Gastroesophageal sphincter (tissue), 4 donors: ENCODE measurements at places on chromosomes 6 and 20.

- ATAC-seq = no peak
These were observed 26.1 kb downstream of the IYD start for GRCh38 chr6:150394899-150395295.

GRCh38 chr6:5466281-5467136 is 205.2 kb downstream of the FARS2 start:
- no peak for ATAC-seq

DNA sequence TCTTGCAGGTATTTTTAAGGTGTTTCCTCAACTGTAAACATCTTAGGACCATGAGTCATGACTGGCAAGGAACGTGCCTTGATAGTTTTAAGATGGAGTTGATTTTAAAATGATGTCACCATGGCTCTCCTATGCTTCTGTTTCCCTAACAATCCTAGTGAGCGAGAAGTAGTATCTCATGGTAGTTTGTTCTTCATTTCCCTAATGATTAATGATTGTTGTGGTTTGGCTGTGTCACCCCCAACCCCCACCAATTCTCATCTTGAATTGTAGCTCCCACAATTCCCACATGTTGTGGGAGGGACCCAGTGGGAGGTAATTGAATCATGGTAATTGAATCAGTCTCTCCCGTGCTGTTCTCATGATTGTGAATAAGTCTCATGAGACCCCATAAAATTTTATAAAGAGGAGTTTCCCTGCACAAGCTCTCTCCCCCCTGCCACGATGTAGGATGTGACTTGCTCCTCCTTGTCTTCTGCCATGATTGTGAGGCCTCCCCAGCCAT is 16.8 kb upstream of the BNIP5 start:
- no peak for ATAC-seq

DNA sequence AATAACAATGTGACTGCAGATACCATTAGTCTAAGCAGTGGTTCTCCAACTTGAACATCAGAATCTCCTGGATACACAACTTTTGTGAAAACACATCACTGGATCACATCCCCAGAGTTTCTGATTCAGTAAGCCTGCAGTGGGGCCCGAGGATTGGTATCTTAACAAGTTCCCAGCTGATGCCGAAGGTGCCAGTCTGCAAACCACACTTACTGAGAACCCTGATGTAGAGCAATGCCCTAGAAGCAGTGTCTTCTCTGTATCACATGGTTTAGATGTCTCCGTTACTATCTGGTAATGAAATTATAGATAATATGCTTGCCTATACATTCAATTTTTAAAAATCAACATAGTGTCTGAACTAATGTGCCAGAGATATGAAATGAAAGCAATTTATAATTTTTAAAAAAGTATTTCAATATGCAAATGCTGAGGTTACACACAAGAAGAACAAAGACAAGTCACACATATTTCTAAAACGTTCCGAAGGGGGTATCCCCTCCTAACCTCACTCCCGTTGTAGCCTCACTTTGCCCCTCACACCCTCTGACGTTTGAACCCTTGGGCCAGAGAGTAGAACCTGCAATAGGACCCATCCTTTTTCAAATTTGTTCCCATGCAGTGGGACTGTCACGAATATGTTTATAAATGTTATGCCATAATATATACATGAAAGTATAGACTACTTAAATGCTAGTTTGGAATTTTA is 115.4 kb upstream of the SAMD5 start:
- ATAC-seq = no peak

DNA sequence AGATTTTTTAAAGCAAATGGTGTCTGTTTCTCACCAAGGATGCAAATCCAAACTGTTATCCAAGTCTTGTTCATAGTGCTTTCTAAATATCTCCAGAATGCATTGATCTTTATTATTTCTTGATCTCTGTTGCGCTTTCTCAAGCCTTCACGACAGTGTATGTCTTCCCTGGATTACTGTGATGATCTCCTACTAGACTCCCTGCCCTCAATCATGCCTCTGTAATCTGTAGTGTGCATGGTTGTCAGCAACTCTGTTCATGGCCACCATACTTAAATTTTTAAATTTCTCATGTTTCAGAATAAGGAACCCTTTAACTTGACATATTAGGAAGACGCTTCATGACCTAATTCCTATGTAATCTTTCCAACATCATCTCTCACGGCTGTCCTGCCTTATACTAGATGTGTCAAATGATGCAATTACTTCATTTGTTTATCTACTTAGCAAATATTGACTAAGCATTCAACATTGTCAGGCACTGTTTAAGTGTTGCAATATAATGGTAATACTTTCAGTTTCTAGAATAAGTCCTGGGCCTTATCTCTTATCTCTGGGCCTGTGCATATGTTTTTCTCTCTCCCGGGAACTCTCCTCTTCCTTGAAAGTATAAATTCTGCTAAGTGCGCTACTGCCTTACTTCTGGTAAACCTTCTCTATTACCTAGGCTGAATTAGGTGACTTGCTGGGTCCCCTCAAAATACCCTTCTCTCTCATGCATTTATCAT is 25.6 kb upstream of the AHI1 start:
- ATAC-seq = no peak

DNA sequence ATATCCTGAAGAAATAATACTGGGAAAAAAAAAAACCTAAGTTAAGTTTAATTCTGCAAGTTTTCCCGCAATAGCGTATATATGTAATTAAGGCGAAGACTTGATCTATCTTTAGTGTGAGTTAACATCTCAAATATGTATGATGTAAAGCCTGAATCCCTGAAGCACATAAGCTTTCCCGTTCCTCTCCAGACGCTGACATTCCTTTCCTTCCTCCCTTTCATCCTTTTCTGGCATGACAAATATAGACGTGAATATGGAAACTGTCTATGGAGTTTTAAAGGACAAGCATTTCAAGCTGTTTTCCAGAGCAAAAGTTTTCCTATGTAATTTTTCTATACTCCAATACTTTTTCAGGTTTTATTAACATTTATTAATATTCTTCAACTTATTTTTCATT is 637.0 kb downstream of the COL12A1 start:
- no peak for ATAC-seq

DNA sequence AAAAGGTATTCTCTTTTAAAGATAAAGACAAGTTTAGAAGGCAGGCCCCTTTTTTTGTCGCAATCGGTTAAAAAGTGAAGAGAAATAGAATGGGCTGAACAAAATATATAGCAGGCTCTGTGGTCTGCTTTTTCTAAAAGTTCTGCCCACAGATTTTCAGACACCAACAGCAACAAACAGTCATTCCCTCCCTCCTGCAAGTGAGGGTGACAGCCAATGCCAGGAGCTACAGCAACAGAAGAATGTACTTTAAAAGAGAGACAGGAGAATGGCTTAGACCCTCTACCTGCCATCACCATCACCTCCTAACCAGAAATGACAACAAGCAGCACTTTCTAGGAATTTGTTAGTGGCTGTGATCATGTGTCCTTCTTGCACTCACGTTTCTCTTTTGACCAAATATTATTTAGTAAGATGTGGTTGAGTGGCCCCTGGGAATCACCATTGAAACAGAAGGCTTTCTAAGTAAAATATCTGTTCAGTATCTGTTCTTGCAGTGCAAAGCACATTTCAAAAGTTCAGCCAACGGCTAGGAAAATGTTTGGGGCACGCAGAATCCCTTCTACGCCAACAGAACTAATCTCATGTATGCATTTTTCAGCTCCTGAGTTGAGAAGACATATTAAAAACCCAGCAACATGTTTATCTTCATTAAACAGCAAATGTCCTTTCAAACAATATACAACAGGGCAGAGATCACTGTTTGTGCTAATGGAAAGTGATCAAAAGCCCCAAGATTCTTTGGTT is 248.5 kb downstream of the ATXN1 start:
- ATAC-seq = no peak

DNA sequence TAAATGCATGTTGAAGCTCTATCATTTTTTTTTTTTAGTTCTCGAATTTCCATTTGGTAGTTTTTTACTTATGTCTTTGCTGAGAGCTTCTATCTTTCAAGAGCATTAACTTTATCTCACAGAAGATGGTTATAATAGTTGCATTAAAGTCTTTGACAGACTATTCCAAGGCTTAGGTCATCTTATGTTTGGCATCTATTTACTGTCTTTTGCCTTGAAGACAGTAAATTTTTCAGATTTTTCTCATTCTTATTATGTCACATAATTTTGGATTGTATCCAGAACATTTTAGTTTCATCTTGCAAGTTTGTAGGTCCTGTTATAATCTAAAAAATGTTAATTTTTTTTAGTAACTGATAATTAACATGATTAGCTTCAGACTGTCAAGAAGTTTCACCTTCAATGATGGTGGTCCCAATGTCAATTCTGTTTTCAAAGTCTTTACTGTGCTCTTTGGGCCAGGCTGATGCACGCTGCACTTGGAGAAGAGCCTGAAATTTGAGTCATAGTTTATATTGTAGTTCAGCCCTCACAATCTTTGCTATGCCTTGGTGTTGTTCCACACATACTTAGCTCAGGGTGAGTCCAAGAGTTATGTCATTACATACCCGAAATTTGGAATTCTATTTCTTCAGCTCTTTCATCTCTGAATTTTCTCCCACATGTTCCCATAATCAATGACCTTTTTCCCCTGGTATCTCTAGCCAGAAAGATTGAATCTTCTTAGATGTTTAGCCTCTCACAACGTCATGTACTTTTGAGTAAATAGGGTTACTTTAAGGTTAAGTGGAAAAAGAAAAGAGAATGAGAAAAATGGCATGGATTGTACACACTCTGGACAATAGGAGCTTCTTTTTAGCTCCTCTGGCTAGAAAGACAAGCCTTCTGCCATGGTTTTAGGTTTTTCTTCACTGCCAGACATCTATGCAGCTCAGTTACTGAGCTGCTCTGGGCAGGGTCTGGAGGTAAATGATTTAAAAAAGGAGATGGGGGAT is 110.3 kb upstream of the BTBD3 start:
- ATAC-seq = peak; percentile 88

GRCh38 chr6:108656836-108657235 is 96.1 kb downstream of the FOXO3 start:
- no peak for ATAC-seq

DNA sequence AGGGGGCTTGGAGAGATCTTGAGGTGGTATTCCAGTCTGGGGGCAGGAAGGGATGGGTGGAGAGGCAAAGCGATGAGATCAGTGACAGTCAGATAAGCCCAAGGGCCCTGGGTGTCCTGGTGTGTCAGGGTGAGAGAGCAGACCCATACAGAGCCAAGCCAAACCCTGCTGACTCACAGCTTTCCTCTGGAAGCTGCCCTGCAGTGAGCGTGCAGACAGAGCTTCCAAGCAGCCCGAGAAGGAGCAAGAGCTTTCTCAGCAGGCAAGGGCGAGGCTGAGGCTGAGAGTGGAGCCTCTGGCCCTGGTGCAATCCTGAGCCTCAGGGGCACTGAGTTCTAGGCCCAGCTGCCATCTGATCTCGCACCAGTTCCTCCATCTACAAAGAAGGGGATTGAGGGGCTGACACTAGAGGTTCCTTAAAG is 91.1 kb upstream of the HIVEP1 start:
- peak; percentile 84 for ATAC-seq
